Activated gamma-delta T cell treated with Interleukin-2 at 50 U/mL for 16 hours (primary cell): ENCODE measurements at places on chromosomes 5 and 9.

DNA sequence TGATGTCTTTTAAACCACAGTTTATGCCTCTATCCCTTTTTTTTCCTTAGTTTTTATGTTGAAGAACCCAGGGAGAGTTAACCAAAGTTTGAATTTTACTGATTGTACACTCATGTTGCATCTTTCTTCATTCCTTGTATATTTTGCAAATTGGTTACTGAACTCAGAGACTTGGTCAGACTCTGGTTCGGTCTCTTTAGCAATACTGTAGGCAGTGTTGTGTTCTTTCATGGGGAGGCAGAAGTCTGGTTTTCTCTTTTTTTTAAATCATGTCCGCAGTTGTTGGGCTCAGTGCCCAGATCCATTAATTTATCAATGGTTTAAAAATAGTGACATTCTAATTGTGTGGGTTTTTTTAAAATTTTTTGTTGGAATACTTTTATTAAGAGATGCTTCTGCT lies 23.4 kb downstream of the UBE2R2 start:
- no peak for DNase-seq

DNA sequence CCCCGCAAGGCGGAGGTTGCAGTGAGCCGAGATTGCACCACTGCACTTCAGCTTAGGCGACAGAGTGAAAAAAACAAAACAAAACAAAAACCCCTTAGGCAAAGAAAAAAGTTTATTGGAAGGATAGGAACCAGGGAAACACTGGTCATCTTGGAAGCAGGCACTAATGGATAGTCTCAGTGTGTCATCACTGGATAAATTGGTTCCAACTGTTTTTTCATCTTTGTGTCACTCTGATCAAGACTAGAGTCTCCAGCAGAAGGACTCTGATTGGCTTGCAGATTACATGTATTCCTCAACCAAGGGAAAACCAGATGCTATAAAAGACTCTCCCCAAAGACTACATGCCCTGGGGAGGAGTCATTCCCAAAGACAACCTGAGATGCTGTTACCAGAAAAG lies 35.0 kb upstream of the HMHB1 start:
- DNase-seq = no peak

DNA sequence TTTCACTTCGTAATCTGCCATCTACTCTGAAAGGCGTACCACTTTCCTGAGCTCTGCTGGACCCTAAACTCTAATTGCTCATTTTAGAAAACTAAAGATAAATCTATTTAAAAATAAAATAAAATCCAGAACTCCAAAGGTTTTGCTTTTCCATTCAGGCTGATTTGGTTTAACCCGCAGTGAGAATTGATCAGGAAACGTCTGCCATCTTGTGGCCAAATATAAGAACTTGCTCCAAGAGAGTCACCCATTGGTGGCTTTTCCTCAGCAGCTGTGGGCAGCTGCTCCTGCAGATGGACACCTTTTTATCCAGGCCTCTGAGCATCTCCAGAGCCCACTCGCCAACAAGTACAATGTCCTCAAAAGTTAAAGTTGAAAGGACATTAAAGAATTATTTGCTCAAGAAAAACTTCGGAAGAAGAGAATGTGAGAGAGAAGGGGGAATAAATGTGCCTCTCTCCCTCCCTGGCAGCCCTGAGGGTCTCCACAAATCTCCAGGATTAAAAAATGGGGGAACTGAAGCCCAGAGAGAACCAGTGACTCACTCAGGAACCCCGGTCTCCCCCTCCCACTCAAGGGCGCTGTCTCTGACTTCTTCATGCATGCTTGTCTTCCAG lies 4.1 kb downstream of the SAXO1 start:
- DNase-seq = no peak

DNA sequence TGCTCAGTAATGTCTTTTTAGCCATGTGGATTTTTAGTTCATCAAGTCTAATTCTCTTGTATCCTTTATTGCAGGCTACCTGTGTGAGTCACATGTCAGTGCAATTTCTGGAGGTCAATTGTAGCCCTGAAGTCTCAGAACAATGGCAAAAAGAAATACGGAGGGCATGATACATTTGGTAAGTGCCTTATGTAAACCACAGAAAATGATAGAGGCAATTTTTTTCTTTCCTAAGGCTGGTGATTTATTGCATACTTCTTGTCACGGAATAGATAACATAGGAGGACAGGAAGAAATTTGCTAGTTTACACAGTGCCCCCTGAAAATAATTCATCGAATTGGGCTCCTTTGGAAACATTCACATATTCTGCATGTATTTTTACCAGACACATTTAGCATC lies 235.9 kb downstream of the DMRTA1 start:
- DNase-seq = no peak

DNA sequence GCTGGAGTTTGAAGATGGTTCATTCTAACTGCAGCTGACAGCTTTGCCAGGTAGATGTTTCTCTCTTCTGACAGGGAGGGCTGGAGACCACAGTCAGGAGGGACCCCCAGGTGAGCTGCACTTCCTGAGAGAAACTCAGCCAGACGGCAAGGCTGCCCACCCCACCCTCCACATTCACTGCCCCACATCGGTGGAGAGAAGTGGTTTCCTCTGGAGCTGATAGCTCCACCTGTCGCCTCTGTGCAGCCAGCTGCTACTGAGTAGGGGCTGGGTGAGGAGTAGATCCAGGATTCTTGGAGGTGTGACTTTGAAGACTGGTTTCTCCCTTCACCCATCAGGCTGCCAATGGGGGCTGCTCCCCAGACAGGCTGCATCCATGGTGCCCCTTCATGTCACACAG lies 175.0 kb downstream of the CARTPT start:
- no peak for DNase-seq

DNA sequence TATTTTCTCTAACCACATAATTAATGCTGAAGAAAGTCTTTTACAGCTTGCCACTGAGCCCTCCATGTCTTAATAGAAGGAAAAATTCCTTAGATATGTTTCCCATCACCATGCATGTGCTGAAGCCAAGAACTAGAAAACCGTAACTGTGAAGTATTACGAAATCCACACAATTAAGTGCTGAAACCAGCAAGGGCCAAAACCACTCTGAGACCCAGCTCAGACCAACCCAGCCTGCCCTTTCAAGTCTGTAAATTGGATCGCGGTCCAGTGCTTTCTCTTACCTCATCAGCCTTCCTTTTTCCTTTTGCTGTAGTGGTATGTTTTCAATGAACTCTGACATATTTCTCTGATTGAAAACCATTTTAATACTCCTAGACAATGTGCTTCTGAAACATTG lies 26.3 kb downstream of the SEMA5A start:
- no peak for DNase-seq
